ENCODE measurements at places on chromosomes 3 and 15.

- no peak for DNase-seq
These were observed 45.8 kb upstream of the SENP5 start for GRCh38 chr3:196821806-196822355.

GRCh38 chr15:60626669-60627068 lies 147.7 kb upstream of the ICE2 start:
- DNase-seq, result no peak

- DNase-seq, result peak; percentile 14
These were observed 35.5 kb upstream of the PLCL2 start for GRCh38 chr3:16849229-16849628.

DNA sequence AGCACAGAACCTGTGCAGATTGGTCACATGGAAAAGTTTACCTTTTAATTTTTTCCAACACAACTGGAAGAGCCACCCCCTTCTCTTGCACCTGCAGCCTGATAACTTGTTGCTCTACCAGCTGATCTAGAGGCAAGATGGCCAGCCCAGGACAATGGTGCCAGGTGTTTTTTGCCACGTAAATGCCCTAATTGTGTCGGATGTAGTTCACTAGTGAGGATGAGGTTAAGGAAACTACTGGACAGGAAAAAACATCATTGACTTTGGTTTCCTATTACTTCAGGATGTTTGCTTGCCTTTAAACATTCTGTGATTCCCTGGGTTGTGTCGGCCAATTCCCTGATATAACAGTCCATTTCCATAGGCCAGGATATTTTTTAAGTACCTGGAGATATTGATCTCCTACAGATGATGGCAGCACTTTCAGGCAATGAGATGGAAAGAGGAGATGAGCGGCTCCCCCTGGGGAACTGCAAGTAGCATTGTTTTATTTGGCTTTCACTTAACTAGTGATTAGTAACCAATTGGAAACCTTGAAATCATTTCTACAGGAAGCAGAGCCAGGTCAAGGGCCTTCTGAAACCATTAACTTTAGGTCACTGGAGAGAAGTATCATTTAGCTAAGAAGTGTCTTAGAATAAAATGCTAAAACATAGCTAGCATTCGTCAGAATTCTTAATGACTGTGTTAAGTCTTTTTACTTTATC lies 72.5 kb downstream of the OSBPL10 start:
- DNase-seq, result peak; percentile 3

DNA sequence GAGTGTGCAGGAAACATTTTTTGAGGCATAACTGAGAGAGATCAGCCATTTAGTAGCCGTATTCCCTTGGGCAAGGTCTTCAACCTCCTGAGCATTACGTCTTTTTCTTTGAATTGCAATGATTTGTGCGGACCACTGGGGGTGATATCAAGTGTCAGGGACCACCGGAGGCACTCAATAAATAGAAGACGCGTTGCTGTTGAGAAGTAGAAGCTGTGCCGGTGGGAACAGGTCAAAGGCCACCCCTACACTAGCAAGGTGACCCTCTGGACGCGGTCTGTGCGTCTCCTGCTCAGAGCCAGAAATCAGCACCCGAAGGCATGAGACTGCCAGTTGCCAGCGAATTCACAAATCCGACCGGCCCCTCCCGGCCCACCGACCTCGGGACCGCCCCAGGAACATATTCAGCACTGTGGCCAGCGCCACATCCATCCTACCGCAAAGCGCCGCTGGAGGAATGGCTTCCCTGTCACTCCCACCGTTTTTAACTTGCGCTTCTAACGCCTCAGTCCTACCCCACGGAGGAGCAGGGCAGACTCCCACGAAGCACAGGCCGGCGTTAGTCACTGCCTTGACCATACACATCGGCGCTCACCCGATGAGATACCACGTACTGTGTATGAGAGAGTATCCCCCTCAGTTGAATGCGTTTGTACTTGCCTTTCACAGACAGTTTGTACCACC lies 1.4 kb upstream of the GHSR start:
- peak; percentile 37 for DNase-seq

GRCh38 chr3:22117751-22118346 lies 366.8 kb upstream of the ZNF385D start:
- DNase-seq, result peak; percentile 53

- no peak for DNase-seq
These were observed 27.7 kb downstream of the GRM2 start for GRCh38 chr3:51734572-51734907.

DNA sequence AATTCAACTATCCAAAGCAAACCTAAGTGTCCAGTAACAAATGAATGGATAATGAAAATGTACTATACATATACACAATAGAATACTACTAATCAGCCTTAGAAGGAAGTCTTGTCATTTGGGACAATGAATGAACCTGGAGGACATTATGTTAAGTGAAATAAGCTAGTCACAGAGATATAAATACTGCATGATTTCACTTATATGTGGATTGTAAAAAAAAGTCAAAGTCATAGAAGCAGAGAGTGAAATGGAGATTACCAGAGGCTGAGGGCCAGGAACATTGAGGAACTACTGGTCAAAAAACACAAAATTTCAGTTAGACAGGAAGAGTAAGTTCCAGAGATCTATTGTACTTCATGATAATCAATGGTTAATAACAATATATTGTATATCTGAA lies 33.6 kb downstream of the MYO5A start:
- no peak for DNase-seq

Data from fibroblast of skin of right biceps (primary cell).